ENCODE measurements at places on chromosomes 4 and X.

GRCh38 chrX:135185795-135186443, 14.7 kb upstream of the CT55 start:
- peak; percentile 48 for DNase-seq

GRCh38 chr4:37197899-37198298, 46.6 kb upstream of the NWD2 start:
- no peak for DNase-seq

- no peak for DNase-seq
Observed at GRCh38 chrX:107204068-107204605, 2.1 kb downstream of the NUP62CL start.

DNA sequence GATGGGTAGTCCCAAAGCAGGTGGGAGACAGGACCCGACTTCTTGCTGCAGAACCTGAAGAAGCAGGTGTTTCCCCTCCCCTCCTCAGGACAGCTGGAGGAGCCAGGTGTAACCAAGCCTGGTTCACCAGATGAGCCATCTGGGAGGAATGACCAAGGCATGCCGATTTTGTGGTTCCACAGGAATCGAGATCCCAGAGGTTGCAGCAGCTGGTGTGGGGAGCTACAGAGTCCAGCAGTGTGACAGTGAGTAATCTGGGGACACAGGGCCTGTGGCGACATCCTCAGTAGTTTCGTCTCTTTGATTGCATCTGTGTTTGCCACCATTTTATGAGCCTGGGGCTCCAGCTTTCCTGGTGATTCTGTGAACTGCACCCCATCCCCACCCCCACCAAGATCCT, 2.6 kb upstream of the NDP start:
- no peak for DNase-seq

DNA sequence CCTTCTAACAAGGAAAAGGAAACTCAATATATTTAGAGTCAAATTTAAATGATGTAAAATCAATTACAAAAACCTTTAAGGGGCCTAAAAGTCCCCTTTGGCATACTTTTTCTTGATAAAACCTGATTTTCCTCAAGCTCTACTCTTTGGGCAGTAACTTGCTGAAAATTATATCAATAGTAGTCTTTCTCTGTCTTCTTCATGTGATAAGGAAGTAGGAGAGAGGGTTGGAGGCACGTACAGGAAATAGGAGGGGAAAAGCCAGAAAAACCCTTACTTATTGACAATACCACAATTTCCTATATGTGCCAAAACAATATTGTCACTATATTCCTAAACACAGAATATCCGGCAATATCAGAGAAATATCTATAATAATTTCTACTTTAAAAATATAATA, 9.6 kb downstream of the RHOH start:
- DNase-seq: no peak

Measured in COLO829 (cell line).